ENCODE measurements at places on chromosomes 2 and 18.

DNA sequence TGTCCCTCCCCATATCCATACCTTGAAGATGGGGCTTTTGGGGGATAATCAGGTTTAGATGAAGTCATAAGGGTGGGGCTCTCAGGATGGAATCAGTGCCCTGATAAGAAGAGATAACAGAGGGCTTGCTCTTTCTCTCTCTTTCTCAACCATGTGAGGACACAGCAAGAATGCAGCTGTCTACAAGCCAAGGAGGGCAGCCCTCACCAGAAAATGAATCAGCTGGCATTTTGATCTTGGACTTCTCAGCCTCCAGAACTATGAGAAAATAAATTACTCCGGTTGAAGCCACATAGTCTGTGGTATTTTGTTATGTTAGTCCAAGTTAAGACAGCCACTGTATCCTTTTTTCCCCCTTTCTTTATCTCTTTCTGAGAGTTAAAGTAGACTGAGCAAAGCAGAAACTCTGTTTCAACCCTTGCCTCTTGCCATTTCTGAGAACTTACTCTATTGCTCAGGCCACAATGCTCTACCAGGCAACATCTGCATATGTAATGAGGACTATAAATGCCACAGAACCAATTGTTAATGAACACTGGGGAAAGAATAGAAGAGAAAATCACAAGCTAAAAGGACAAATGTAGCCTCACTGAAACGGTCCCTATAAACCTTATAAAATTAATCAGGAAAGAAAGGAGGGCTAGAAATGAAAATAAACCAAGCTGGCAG lies 56.9 kb downstream of the SRBD1 start:
- no peak for DNase-seq

GRCh38 chr2:48597492-48597891 lies 20.2 kb upstream of the GTF2A1L start:
- DNase-seq: no peak

DNA sequence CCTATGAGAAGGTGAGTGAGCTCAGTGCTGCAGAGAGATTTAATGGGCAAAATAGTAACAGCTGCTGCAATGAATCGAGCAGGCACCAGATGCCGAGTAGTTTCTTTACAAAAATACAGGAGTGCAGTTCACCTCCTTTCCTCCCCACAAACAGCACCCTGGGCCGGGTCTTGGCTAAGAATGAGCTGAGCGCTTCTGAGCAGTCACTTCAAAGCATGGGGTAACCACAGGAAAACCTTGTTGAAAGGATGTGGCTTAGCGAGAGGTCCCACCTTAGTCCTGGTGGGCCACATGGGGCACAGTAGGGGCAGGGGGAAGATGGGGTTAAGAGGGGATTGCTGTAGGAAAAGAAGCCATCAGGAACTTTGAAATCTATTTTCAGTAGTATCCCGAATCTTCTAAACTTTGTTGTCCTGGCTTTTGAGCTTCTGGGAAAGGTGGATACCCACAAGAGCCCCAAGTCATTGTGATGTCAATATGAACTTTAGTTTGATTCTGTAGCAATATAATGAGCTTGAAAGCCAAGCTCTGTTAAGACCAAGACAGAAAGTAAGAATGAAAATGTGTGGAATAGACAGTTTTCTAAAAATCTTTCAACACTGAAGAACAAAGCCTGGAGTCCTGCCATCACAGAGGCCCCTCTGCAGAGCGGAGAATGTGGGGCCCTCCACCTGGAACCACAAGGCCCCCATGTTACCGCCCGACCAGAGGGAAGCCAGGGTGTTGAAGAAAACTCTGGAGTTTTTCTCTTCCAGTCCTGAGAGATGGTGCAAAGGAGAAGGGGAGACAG lies 101.0 kb upstream of the ZNF236 start:
- peak; percentile 32 for DNase-seq

- DNase-seq: no peak
Observed at GRCh38 chr2:158487419-158487818, 30.7 kb downstream of the PKP4 start.

DNA sequence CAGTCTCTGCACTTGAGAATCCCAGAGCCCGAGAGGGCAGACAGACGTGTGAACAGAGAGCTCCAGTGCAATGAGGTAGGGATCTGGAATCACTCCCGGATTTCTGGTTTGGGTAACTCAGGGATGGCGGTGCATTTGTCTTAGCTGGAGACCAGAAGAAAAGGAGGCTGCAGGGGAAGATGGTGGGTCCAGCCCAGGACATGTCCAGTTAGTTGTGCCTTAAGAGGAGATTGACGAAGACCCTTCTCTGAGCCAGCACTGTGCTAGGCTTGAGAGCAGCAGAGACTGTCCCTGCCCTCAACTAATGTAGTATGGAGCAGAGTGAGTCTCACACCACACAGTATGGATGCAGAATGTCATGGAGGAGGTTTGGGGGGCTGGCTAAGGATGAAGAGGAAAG lies 150.6 kb upstream of the COPS8 start:
- DNase-seq: no peak

- no peak for DNase-seq
Observed at GRCh38 chr2:32863803-32864202, 83.0 kb upstream of the LTBP1 start.

DNA sequence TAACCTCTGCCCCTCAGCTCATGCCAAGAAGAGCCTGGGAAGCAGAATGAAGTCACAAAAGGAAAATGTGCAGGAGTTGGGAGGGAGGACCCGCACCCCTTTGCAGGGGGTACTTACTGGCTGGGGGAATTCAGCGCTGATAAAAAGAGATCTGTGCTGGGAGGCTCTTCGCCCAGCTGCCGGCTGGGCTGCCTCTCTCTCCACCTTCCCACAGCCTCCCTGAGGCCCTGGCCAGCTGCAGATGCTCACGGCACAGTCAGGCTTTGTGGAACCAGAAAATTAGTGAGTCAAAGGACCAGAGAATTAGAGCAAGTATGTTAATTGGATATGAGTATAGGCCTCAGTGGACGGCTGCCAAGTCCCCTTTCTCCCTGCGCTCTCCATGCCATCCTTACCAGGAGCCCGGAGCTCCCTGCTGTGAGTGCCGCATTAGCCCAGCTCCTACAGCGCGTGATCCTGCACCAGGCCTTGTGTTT lies 181.7 kb upstream of the SH3BP4 start:
- no peak for DNase-seq

DNA sequence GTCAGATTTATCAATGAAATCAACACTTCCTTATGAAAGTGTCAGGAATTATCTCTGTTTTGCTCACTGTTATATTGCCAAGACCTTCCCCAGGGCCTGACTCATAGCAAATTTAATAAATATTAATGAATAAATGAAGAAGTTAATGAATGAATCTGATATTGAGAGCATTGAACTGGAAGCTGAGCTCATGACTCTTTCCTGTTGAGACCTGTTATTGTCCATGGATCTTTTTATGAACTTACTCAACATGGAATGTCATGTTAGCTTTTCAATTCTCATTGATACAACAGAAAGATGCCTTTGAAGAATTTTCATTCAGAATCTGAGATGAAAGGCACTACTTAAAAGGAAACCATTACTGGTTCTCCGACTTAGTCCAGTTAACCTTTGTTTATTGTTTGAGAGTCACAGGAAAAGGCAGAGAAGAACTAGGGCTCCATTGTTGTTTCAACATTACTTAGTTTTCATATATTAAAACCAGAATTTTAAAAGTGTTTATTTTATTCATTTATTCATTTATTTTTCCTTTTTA lies 90.4 kb upstream of the UNC80 start:
- no peak for DNase-seq

DNA sequence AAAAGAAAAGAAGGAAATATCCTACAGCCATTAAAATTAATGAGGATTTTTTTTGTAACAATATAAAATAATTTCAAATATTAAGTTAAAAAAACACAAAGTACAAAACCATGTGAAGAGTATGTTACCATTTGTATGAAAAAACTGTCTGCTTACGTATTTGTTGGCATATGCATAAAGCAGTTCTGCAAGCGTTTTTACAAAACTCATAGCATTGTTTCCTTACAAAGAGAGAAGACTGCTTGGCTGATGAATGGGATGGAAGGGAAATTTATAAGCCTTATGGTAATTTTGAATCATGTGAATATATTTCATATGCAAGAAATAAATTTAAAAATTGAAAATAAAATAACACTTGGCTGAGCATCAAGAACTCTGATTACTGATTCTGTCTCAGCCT lies 63.1 kb downstream of the METTL4 start:
- DNase-seq: no peak

DNA sequence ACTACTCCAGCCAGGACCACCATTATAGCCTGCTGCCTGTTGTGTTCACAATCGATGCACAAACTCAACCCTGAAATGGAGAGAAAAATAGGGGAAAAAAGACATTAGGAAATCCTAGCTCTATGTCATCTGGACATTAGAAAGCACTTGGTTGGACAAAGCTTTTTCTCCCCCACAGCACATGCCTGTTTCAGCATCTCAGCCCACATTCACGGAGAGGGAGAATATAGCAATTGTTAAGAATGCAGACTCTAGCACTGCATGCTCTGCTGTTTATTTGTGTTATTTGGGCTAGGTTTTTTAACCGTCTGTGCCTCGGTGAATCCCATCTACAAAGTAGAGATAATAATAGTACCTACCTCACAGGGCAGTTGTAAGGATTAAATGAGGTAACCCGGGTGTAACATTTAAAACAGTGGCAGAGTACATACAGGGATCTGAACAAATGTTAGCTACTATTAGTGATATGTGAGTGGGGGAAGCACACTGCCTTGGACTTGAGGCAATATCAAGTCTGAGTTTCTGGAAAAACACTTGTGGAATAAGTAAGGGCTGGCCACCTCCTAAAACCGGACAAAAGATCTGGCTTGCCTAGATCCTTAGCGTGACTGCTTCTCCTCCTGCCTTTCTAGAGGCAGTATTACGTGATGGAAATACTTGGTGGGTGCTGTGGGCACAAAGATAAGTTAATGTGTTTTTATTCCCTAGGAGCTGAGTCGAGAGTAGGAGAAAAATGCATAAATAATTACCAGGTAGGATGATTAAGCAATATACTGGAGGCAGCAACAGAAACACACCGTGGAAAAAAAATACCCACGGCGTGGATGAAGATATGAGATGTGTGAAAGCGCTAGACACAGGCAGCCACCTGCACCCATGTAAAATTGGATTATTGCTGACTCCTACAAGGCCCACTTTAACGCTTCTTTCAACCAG lies 1.0 kb upstream of the PPP1CB start:
- peak; percentile 17 for DNase-seq

DNA sequence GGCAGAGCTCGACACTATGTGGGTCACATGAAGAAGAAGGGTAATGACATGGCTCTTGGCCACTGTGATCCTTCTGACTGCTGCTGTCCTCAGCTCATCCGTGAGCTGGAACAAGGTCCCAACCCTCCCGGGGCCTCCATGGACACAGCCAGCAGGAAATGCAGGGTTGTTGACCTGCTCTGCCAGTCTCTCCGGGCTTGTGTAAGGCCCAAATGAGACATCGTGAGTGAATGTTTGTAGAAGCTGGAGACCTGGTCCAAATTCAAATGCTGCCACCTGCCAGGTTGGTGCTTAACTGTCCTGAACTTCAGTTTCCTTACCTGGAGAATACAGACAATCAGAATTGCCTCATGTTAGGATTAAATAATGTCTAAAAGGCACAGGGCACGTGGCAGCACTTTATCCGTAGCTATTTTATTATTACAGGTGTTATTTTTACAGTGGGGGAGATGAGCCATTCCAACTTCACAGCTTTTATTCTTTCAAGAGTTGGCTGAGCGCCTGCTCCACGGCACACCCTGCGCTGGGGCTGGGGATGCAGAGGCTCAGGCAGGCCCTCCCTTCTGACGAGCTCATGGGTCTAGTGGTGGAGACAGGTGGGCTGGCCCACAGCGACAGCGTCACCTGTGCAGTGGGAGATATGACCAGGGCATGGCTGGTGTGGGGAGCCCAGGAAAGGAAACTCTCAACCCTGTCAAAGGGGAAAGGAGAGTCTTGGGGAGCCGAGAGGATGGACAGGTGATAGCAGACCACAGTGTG lies 15.1 kb downstream of the ARHGEF4 start:
- no peak for DNase-seq

- no peak for DNase-seq
Observed at GRCh38 chr2:215324811-215325210, 13.0 kb downstream of the ATIC start.

- DNase-seq: no peak
Observed at GRCh38 chr2:196233021-196233804, 61.8 kb upstream of the STK17B start.

- DNase-seq: peak; percentile 54
Observed at GRCh38 chr18:32019251-32019948, 775 bp downstream of the RNF125 start.

GRCh38 chr2:111663471-111664274 lies 220.3 kb downstream of the ANAPC1 start:
- no peak for DNase-seq

DNA sequence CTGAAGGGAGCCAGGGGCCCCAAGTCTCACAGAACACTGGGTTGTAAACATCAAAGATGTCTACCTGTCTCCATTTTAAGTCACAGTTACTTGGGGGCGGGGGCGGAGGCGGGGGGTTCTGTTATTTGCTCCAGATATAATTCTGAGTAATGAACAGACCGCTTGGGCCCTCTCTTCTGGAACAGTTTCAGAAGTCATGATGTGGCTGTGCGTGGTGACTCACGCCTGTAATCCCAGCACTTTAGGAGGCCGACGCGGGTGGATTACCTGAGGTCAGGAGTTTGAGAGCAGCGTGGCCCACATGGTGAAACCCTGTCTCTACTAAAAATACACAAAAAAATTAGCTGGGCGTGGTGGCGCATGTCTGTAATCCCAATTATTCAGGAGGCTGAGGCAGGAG lies 157.9 kb upstream of the APCDD1 start:
- no peak for DNase-seq

- DNase-seq: no peak
Observed at GRCh38 chr2:39093218-39093898, 27.5 kb downstream of the SOS1 start.

DNA sequence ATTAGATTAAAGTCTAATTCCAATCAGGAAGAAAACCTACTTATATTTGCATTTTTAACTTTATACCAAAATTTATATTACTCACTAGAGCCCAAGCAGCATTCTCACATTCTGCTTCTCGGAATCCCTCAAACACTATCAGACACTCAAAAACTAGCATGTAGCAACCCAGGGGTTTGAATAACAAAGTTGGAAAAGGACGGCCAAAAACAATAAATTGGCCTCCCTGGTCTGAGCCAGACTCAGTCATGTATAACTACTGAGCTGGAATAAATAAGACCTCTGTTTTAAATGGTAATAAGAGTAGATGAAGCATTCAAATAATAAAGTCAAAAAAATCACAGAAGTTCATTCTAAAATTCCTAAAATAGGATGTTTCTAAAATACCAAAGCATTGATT lies 290.9 kb downstream of the IRS1 start:
- DNase-seq: no peak

DNA sequence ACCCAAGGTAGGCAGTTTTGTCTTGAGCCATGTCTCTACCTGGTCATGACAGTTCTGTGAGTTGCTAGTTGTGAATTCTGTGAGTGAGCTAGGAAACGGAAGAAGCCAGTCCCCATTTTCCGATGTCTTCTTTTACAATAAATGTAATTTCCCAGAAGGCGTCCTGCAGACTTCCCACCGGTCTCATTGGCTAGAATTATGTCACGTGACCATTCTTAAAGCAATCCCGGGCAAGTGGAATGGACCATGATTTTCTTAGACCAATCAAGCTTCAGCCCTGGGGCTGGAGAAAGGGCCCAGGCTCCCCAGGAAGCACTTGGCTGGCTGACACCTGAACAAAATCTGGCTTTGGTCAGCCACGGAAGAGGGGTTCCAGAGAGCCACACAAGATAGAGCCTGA lies 10.6 kb downstream of the TMEM178A start:
- DNase-seq: no peak

GRCh38 chr18:30862900-30863299 lies 179.6 kb downstream of the DSC3 start:
- no peak for DNase-seq

All from T follicular helper cell (primary cell).